Stimulated activated CD4-positive, alpha-beta T cell treated with anti-CD3 and anti-CD28 coated beads, Interleukin-1b, Interleukin-23, amount 100 ng/mL, for 1 hour (primary cell): ENCODE measurements at places on chromosomes 6 and 20.

DNA sequence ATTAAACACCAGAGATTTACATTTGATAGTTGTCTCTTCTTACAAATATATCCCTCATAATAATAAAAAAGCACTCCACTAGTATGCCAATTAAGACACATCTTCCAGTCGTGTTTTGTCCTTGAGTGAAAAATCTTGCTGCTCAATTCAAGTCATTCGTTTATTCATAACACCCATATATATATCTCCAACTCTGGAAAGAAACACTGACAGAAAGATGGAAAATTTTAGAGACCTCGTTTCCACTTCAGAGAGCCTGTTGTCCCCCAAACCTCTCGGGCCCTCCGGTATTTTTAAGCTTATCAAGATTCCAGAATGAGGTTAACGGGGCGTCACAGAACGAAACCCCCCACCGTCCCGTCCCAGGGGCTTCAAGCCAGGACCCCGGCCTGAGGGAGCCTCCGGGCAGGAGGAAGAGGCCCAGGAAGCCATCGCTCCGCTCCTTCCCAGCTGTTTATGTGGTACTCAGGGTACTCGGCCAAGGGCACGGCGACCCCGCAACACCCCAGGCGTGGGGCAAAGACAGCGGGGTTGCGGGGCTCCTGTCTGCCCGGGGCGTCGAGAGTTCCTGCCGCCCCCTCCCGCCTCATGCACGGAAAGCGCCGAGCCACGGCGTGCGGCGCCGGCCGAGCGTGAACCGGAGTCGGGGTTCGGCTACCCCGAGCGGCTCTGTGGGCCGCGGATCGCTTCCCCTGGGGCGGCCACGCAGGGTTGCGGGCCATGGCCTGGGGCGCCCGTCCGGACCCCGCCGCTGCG, 623 bp upstream of the SNX9 start:
- DNase-seq = no peak

GRCh38 chr6:136927292-136927691, 5.2 kb downstream of the SLC35D3 start:
- DNase-seq = no peak

DNA sequence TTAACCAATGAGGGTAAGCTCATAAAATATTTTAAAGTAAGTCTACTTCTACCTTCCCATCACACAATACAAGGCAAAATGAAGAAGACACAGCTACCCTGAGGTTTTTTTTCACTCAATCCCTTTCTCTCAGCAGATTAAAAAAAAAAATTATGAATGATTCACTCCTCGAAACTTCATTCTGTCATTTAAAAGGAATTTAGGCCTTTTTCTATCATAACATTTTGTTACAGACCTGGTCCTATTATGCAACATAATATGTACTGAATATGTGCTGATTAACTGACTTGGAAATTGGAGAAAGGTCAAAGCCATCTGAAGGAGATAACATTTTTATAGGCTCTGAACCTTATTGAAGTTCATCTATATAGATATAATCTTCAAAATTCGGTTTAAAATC, 45.5 kb downstream of the PRL start:
- DNase-seq = no peak

DNA sequence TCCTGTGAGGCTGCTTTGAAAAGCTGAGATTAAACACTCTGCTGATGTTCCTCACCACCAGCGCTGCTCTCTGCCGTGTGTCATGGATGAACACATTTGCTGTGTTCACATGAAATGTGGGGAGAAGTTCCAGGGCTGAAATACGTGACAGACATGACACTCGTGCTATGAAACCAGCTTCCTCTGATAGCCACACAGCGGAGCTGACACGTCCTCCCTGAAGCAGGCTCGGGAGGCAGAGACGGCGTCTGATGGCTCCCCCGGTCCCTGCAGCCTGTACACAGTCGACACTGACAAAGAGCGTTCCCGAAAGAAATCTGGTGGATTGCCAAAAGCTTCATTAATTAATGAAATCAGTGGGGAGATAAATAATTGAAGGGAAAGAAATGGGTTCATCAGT, 17.5 kb downstream of the AGPAT4 start:
- DNase-seq = no peak

- DNase-seq = no peak
These were observed at the start of gene LY86 for GRCh38 chr6:6588064-6588923. LY86 (plus strand) TSS chr6:6588720; CDS start chr6:6588735, 15 bp downstream.

DNA sequence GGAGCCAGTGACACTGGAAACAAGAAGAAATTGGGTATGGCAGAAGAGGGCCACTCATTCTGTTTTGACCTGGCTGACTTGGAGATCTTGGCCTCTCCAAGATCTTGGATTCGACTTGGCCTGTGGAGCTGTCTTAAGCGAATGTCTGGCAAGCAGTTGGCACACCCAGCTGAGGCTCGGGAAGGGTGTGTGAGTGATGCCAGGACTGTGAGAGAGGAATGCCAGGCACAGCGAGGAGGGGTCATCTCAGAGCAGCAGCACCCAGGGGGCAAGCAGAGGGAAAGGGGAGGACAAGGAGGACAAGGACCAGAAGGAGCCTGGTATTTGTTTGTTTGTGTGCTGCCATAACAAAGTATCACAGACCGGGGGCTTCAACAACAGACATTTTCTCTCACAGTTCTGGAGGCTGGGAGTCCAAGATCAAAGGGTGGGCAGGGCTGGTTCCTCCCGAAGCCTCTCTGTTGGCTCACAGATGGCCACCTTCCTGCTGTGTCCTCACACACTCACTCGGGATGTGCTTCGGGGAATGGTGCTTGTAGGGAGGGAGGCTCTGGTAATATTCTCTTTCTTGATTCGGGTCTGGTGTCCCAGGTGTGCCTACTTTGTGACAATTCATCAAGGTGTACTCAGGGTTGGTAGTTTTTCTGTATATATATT, 33.0 kb downstream of the RPP40 start:
- no peak for DNase-seq

- DNase-seq = no peak
These were observed 663.5 kb downstream of the EPM2A start for GRCh38 chr6:145071836-145072235.

- no peak for DNase-seq
These were observed 23.9 kb upstream of the PRL start for GRCh38 chr6:22320750-22321149.

GRCh38 chr6:143396497-143397226, 53.8 kb downstream of the ADAT2 start:
- DNase-seq = no peak

DNA sequence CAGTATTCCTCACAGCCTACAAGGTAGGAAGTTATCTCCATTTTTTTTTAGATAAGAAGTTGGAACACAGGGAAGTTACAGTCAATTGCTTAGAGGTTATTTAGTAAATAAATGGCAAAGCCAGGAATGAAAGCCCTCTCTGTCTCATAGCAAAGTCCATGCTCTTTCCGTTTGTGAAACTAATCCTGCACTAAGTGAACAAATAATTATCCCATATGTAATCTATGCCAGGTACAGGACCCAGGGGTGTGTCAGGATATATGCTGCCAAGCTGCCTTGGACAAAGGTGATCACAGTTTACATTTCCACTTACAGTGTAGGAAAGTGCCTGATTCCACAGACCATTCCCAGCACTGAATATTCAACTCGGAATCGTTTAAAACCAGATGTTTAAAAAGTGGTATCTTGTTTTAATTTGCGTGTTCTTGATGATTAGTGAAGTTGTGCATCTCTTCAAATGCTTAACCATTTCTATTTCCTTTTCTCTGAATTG, 13.6 kb upstream of the GMDS start:
- no peak for DNase-seq

DNA sequence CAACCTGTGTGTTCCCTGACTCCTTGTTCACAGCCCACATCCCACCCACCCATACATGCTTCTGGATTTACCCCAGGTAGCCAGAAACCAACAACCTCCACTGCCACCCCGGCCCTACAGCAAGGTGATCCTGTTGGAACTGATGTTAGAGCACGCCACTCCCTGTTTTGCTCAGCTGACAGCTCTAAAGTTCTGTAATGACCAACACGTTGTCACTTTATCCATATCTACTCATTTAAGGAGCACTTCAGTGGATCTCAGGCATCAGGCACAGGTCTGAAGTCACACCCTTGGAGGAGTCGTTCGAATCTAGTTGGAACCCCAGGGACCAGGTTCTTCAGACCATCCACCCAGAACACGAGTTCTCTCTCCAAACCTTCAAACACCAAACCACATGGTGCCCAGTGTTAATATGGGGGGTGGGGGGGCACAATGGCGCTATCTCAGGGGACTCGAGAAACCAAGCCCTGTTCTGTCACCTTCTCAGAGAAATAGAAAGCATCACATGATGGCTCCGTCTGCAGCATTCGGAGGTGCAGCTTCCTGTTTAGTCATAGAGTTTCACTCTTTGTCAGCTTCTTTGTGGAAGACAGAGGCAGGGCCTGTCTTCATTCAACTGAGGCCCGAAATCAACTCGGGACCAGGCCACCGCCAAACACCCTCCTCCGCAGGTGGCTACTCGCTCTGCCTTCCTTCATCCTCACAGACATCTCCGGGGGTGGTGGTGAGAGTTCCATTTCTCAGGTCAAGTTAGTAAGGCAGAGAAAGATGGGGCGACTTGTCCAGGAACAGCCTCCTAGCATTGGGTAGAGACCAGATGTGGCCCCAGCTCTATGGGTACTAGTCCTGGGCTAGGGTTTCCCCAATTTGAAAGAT, 142.2 kb downstream of the NFATC2 start:
- DNase-seq = peak; percentile 39

- DNase-seq = no peak
These were observed 69.8 kb upstream of the GNRH2 start for GRCh38 chr20:2973574-2973973.

GRCh38 chr20:59289994-59290393, 10.4 kb upstream of the EDN3 start:
- no peak for DNase-seq

DNA sequence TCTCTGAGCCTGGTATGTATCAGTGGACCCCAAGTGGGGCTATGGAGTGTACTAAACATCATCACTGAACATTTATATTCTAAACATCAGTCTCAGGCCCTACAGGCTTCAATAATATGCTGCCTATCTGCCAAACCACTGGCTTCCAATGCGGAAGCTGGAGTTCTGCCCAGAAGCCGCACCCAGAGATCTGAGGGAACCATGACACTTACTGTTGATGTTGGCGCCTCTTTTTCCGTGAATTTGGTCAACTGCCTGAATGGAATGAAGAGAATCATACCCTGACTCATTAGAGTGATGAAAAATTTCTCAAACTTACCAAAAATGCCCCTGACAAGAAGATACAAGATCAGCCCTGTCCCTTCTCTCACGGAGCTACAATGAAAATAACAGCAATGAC, 66.2 kb downstream of the SLC22A23 start:
- no peak for DNase-seq

DNA sequence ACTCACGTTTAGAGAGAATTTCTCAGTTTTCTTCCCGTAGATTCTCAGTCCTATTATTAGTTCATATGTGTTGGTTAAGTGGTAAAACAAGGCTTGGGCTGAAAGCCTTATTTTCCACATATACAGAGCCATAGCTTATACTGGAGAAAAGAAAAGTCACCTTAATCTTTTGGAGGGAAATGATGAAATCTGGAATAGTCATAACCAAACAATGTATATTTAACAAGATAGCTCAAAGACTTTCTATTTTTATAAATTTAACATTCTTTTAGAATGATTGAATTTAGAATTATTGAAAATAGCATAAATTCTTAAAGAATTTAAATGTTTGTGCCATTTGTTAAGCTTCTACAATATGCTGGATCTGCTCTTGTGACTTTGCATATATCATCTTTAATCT, 85.8 kb downstream of the CDKAL1 start:
- no peak for DNase-seq

- DNase-seq = no peak
These were observed 22.2 kb downstream of the NHLRC1 start for GRCh38 chr6:18100296-18100695.
